CD4-positive, alpha-beta T cell treated with Interleukin-15 for 4 hours (primary cell): ENCODE measurements at places on chromosomes 1 and 21.

DNA sequence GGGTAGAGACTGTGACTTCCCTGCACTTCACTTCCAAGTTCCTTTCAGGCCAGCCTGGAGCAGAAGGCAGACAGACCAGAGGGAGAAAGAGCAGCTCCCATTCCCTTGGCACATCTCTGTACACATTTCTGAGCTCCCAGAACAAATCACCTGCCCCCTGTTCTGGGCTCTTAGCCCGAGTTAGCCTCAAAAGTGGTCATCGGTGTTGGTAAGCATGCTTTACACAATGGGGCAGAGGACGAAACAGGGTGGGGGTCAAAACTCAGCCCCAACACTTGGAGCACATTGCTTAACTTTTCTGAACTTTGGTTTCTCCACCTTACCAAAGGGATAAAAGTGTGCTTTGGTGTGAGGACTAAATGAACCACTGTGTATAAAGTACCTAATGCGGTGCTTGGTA is 98.7 kb downstream of the DAB1 start:
- no peak for DNase-seq

- peak; percentile 51 for DNase-seq
These were observed 178.1 kb upstream of the RUNX1 start for GRCh38 chr21:35226968-35227744.

- DNase-seq, result no peak
These were observed 9.1 kb downstream of the LAMC1 start for GRCh38 chr1:183032122-183032921.

DNA sequence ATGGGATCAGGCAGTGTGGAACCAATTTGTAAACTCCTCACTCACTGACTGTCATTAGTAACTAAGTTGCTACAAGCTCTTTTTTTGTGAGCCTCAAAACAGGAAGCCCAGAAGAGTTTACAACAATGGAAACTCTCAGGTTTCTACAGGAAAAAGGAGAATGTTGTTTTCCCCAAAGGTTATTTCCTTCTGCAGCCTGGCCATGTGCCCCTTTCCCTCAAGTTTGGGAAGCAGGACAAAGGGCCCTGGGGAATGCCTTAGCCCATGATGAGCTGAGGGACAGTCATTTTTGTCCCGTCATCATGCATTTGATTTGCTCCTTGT is 395.9 kb downstream of the KIF26B start:
- no peak for DNase-seq

GRCh38 chr1:27342778-27343638 is 1.2 kb downstream of the SYTL1 start:
- DNase-seq, result peak; percentile 83

GRCh38 chr21:41373253-41373652 is 11.4 kb downstream of the MX2 start:
- no peak for DNase-seq

GRCh38 chr1:62299426-62300200 is 19.6 kb downstream of the KANK4 start:
- DNase-seq, result no peak

- DNase-seq, result no peak
These were observed 54.6 kb downstream of the OBSCN start for GRCh38 chr1:228262475-228262874.

DNA sequence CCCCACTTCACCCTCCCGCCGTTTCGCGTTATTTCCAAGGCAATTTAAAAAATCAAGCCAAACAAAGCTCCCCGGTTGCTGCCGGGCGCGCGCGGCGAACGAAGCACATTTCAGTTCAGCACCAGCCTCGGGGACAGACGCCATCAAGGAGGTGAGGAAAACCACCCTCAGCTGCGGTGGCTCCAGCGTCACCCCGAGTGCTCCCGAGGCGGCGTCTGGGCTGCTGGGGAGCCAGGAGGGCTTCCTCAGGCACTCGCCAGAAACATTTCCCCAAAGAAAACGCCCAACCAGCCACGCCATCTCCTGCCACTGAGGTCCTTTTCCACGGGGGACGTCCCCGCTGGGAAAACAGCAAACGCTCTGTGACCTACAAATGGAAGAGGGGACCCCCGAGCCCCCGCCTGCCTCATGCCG is 623 bp downstream of the GNG4 start:
- peak; percentile 44 for DNase-seq

- no peak for DNase-seq
These were observed 27.8 kb downstream of the WNT2B start for GRCh38 chr1:112536561-112536960.

DNA sequence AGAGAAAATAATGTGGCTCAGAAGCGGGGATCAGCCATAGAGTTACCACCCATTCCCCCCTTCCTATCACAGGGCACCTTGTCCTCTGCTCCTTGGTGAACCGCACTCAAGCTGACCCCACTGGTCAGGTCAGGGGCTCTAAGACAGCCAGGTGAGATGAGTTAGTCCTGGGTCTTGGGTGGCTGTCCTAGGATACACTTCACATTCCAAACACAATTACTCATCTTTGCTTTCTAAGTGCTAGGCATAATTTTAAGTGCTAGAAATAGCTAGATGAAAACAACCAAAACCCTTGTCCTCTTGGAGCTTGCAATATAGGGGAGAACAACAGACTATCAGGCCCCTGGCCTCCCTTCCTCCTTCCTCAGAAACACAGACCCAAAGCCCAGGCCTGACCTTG is 7.8 kb upstream of the MUTYH start:
- no peak for DNase-seq

DNA sequence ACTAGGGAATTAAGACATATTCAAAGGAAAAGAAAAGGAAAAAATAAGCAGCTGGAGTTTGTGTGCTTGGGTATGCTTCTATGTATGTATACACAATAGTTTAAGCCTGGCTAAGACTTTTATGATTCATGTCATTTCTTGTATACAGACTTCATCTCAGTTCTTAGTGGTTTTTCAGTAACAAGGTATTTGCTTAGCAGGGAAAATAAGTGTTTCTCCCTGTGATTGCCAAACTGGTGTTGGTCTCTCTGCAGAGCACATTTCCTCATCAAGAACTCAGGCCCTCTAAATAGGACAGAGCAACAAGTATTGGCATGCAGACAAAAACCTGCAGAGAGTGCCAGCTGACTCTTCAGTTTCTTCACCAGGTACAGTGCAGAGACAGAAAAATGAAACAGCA is 484.4 kb upstream of the ZRANB2 start:
- no peak for DNase-seq

GRCh38 chr1:248805876-248806275 is 19.8 kb downstream of the SH3BP5L start:
- DNase-seq, result no peak

DNA sequence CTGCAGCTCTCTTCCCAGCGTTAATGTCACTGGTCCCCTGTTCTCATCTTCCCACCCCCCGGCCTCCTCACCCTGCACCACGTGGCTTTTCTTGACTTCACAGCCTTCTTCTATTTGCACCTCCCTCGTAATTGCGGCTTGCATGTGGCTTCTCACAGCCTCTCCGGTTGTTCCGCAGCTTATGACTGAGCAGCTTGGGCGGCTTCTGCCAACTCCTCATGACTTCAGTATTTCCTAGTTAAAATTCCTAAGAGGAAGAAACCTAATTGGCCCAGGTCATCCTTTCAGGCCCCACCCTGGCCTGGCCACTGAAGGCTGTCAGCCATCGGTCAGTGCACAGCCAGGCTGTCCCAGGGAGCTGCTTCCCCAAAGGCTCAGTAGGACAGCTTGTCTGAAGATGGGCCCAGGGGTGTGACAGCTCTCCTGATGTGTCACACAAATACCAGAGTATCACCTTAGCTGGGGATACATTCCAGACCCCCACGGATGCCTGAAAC is 8.6 kb upstream of the RERE start:
- DNase-seq, result no peak

DNA sequence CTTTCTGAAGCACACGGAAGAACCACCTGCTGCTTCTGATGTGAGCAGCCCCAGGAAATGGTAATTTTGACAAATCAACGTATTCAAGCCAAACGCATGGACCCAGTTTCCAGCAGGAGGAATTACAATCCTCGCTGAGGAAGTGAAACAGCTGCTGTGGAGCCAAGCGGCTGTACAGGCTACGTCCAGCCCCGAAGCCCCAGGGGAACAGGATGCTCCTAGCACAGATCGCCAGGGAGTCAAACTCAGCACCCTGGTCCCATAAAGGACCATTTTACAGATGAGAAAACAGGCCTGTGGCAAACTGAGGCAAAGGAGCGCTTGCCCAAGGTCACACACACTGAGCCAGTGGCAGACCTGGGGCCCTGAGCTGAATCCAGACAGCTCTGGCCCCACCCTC is 108.0 kb downstream of the PTPRU start:
- no peak for DNase-seq

DNA sequence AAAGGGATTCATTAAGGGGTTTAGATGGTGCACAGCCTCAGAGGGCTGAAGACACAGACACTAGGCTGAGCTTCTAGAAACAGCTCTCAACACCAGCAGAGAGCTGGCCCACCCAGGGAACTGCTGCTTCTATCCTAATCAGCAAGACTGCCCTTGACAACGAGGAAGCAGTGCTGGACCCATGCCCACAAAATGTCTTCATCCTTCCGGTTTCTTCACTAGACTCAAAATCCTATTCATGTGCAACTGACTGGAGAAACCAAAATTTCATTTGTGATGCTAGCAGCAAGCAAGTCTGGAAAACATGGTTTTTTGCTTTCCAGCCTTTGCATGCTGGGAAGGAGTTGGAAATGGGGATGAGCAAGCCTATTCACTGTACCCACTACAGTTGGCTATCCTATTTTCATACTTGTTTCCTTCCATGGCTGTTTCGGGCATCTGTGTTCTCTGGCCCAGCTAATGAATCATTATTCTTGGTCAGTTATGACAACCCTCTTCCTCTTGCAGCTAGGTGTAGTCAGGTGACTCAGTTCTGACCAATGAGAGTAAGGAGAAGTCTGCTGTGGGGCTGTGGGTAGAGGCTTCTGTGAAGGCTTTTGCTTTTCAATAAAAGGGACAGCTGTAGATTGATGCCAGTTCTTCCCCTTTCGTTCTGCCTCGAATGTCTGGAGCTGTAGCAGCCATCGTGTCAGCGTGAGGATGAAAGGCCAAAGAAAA is 14.6 kb upstream of the TMEM61 start:
- peak; percentile 12 for DNase-seq

DNA sequence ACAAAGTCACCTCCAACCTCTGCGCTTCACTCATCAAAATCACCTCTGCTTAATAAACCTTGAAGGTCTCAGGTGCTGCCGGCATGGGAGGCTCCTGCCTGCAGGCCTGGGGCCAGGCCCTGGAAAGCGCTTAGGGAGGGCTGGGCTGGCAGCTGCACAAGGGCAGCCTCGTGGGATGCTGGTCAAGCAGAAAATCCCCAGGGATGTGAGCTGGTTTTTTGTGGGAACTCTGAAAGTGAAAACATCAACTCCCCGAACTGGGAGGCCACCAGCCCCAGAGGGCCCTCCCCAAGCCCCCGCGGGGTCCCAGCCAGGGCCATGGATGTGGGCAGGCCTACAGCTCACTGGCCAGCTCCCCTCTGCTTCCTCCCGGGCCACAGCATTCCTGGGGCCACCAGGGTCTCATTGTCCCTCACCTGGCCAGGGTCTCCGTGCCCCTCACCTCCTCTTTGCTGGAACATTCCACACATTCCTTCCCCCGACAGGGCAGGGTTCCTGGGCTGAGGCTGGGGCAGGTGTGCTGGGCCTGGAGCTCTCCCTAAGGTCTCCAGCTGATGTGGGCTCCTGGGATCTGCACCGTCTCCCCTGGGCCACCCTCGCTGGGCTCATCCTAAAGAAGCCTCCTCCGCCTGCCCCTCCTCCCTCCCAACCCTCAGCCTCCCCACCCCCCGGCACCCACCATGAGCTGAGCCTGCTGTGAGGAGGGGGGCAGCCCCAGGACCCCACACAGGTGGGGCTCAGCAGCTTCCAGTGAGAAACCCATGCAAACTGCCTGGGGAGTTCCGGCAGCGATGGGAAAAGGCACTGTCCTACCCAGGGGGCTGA is 36.0 kb upstream of the POFUT2 start:
- no peak for DNase-seq

GRCh38 chr1:100306735-100307313 is 40.8 kb downstream of the RTCA start:
- DNase-seq, result no peak

- DNase-seq, result no peak
These were observed 878.5 kb downstream of the USP25 start for GRCh38 chr21:16608209-16608830.

DNA sequence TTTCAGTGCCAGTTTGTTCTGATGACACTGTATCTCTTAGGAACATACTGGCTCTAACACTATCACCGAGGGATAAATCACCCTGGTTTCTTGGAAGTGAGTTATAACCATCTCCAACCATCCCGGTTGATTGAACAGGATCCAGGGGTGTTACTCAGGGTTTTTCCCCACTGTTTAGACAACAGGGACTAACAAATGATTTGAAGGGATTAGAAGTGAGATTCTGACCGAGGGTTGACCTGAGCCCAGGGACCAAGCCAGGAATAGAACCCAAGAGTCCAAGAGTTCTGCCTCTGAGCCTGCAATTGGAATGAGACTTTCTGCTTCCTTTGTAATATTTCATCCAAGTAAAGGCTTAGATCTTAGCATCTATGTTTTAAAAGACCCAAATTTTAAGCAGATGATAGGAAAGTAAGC is 154.0 kb downstream of the DHRS3 start:
- DNase-seq, result no peak

GRCh38 chr1:18996548-18997177 is 40.2 kb upstream of the IFFO2 start:
- no peak for DNase-seq

DNA sequence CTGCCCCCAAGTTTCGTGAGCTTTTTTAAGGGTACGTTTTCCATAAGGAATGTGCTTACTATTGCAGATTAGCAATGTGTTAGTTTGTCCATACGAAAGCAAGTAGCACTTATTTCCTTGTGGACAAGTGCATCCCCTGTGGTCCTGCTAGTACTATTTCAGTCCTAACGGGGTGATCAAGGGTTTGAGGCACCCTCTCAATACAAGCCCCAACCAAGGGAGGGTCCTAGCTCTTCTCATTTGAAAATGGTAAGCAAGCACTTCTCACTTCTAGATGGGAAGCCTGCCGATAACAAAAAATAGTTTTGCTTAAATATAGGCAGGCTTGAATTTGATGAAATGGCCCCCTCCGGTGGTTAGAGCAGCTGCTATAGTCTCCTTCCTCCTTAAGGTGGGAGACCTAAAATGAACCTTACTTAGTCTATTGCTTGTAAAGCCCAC is 64.0 kb upstream of the HMCN1 start:
- DNase-seq, result peak; percentile 63

- DNase-seq, result no peak
These were observed 7.6 kb downstream of the CLSPN start for GRCh38 chr1:35762141-35762540.

GRCh38 chr1:92601044-92601443 is 114.3 kb upstream of the GFI1 start:
- DNase-seq, result no peak

- no peak for DNase-seq
These were observed 69.0 kb downstream of the GADD45A start for GRCh38 chr1:67753776-67754525.

- DNase-seq, result no peak
These were observed 113.0 kb downstream of the ETS2 start for GRCh38 chr21:38918607-38919346.
